Stimulated activated CD8-positive, alpha-beta memory T cell treated with anti-CD3 and anti-CD28 coated beads, Interleukin-7, amount 100 ng/mL, for 4 hours (primary cell): ENCODE measurements at places on chromosomes 2 and 18.

DNA sequence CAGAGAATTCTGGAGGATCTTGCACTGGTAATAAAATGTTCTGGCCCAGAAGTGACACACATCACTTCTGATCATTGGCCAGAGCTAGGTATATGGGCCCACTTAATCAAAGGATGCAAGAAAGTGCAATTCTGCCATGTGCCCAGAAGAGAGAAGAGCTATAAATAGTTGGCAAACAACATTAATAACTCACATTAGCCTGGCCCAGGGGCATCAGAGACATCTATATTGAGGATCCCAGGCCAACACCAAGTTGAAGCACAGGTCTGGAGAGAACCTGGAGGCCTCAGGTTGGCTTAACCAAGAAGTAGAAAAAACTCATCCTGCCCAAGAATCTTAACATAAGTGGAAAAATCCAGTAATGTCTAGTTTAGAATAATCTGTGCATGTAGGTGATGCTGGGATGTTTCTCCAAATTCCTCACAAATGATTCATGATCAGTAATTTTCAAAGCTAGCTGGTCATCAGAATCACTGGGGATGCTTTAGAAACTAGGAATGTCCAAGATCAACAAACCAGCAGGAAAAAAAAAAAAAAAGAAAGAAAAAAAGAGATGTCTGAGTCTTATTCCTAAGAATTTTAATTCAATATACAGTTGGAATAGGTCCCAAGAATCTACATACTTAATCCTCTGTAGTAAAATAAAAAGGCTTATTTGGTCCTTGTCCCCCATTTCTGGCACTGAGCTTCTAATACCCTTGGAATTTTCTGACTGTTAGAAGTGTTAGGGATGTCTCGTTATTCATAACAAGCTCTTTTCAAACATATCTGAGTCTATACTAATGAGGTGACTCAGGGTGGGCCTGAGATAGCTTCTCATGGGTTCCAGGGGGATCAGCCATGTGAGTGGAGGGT lies 35.0 kb upstream of the EVA1A start:
- DNase-seq = no peak

GRCh38 chr2:120108749-120109148 lies 95.9 kb downstream of the EPB41L5 start:
- DNase-seq = no peak

- DNase-seq = no peak
Observed at GRCh38 chr18:49862656-49863385, 49.5 kb upstream of the ACAA2 start.

DNA sequence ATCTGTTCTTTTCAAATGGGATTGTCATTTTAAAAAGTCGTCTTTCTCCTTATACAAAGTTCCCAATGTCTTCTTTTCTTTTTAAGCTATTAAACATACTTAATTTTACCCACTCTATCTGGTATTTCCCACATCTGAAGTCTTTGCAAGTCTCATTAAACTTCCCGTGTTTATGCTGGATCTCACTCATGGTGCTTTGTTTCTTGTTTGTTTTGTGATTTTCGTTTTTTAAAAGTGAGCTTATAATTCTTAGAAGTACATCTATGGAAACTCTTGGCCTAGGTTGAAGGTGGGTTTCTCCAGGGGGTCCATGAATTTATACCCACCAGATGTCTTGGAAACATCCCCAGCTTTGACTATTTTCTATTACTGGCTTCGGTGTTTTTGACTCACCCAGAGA lies 208.0 kb downstream of the FAM210A start:
- no peak for DNase-seq

DNA sequence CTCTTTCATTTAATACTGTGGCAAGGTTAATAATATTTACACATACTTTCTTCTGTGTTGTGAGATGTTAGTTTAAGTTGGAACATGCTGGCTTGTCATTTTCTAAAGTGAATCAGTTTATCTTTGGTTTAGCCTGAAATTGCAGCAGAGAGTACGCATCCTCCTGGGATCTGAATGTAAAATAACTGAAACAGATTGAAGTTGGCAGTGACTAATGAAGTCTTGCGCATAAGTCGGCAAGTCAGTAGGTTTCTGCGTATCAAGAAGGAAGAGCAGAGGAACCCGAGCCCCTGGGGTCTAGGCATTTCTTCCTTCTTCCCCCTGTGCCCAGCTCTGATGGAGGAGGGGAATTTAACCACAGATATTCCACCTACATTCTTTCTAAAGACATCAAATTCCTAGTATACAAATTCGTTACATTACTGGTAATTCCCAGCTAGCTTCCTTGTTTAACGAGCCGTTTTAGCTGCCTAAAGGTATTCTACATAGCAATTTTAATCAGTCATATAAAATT lies 392.1 kb upstream of the RAB12 start:
- no peak for DNase-seq

DNA sequence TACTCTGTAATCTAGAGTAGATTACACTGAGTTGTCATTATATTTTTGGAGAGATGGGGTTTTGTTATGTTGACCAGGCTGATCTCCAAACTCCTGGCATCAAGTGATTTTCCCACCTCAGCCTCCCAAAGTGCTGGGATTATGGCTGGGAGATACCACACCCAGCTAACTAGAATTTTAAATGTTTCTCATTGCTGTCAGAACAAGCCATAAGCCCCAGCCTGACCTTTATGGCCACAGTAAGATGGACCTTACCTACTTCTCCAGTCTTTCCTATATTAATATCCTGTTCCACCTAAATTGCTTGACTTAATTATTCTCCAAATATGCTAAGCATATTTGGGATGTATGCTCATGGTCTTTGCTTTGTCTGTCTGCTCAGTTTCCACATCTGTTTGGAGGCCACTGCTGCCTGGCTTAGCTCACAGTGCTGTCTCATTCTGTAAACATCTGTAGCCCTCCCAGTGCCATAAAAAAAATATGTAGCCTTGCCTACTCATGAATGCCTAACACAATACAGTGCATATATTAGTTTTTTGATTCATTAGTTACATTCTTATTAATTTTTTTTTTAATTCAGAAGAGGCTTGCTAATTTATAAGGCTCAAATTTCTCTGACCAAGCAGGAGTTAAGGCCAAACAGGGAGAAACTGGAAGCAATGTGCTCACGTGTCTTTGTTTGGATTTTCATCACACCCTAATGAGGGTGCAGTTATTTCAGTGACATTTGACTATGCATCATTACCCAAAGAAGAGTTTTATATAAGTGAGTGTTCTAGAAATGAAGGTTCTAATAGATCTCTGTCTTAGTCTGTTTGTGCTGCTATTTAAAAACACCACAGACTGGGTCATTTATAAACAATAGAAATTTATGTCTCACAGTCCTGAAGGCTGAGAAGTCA lies 45.3 kb upstream of the PSME4 start:
- no peak for DNase-seq

- DNase-seq = no peak
Observed at GRCh38 chr2:178237488-178238153, 43.3 kb downstream of the OSBPL6 start.

- DNase-seq = no peak
Observed at GRCh38 chr2:145957929-145958328, 1438.0 kb upstream of the ZEB2 start.

DNA sequence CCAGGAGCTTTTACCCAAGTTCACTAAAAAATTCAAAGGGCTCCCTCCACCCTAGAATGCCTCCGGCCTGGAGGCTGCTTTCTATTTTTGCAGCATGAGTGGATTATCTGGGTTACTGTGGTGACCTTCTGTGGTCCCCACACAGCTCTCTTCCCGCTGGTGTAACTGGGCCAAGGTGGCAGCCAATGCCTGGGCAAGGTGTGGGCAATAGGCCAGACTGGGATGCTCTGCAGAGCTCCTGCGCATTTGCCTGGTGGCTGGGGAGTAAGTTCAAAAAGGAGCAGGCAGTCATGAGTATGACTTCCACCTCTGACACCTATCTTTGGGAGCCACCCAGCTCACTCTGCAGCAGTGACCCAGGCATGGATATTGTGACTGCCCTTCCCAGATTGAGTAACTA lies 130.5 kb upstream of the SPRED2 start:
- no peak for DNase-seq

DNA sequence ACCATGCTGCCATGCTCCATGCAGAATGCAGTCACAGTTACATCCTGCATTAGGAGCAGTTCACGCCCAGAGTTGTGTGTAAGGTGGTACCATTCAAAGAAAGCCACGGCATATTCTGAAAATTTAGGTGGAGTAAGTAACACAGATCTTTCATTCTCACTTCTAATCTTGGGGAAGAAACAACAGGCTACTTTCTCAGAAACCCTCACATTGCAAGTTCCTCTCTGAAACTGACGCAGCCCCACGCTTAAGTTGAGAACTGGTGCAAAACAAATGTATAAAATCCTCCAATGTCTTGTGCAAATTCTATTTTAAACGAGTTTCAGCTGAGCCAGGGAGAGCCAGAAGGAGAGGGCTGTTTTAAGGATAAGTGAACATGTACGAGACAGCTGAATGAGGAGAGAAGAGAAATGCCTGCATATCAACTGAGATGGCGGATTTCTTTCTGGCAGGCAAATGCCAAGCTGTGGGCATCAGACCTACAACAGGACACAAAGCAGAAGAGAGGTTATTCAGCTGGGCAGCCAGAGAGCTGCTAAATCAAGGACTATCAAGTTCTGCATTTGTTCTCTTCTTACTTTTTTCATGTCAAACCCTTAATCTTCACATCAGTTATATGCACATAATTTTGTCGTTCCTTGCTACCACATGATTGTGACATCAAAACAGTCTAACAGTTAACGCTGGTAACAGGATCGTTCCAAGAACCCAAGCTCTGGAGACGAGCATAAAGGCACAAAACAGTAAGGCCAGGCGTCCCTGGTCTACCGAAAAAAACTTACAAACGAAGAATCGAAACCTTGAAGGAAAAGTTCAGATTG lies 6.4 kb downstream of the ARL4C start:
- no peak for DNase-seq

- peak; percentile 19 for DNase-seq
Observed at GRCh38 chr2:169141713-169142352, 72.5 kb downstream of the DHRS9 start.

DNA sequence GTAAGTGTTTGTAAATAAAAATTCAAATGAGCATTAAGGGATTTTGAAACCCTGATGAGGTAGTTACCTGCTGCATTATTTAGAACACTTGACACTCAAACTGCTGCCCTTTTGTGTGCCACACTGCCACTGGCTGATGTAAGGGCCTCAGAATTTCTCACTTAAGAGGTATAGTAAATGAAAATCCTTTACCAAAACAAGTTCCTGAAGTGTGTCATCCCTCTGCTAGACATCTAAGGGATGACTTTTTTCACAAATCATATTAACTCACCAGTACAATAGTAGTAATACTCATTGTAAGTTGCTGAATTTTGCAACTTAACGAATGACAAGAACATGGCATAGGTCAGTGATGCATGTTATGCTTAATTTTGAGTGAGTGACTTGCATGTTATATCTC lies 274.9 kb upstream of the UBE2E3 start:
- DNase-seq = no peak

- no peak for DNase-seq
Observed at GRCh38 chr18:33201509-33201926, 239.0 kb downstream of the CCDC178 start.

- no peak for DNase-seq
Observed at GRCh38 chr2:196365923-196366322, 194.5 kb upstream of the STK17B start.

GRCh38 chr18:55897091-55897689 lies 309.2 kb upstream of the TCF4 start:
- no peak for DNase-seq

DNA sequence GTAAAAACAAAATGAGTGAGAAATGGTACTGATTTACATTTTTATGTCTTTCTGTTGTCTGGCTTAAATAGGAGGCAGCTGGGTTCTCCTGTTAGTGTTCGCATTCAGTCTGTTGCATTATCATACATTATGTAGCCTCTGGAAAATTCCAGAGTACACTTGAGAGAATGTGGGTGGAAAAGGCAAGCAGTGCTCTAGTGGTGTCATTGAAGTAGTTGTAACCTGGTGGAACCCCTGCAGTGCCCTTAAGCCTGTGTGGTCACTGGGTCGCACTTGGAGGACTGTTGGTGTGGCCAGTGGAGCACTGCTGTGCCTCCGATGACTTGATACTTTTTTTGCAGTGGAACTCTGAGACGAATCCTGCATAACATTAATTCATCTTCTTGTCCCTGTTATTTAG lies 52.4 kb downstream of the USP14 start:
- DNase-seq = no peak

DNA sequence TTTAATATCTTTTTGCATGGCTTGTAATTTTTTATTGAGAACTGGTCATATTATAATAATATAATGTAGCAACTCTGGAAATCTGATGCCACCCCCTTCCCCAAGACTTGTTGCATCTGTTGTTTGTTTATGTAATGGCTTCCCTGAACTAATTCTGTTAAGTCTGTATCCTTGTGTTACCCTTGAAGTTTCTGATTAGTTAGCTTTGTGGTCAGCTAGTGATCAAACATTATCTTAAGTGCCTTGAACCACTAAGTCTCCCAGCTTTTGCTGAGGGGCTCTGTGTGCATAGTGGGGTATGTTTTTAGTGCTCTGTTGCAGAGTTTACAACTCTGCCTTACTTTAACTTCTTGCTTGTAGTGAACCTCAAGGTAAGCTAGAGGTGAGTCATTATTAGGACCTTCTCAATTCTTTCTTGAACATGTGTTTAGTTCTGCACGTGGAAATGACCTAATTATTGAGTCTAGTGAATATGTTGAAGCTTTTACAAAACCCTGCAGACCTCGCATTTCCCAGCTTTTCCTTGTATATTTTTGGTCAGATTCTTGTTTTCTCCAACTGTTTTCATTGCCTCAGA lies 24.8 kb downstream of the SMCHD1 start:
- no peak for DNase-seq

GRCh38 chr2:96691022-96691612 lies 48.6 kb downstream of the FER1L5 start:
- DNase-seq = no peak

DNA sequence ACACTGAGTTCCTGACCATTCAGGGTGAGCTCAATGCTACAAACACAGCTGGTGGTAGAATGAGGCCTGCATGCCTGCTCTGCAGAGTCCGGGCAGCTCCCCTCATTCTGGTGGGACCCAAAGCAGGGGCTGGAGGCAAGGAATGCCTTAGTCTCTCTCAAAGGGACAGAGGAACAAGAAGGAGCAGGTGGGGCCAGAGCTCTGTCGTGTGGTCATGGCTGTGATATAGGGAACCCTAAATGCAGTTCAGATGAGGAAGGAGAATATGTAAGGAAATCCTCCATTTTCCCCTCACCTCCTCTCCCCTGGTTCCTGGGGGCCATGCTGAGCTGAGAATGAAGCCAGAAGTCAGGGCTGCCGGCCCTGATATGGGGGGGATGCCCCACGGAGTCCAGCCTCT lies 334.3 kb downstream of the CYP26B1 start:
- DNase-seq = no peak

- no peak for DNase-seq
Observed at GRCh38 chr18:45978084-45978483, 11.0 kb upstream of the EPG5 start.
